Upper lobe of left lung (tissue), 6 donors: ENCODE measurements at places on chromosomes 6 and 20.

DNA sequence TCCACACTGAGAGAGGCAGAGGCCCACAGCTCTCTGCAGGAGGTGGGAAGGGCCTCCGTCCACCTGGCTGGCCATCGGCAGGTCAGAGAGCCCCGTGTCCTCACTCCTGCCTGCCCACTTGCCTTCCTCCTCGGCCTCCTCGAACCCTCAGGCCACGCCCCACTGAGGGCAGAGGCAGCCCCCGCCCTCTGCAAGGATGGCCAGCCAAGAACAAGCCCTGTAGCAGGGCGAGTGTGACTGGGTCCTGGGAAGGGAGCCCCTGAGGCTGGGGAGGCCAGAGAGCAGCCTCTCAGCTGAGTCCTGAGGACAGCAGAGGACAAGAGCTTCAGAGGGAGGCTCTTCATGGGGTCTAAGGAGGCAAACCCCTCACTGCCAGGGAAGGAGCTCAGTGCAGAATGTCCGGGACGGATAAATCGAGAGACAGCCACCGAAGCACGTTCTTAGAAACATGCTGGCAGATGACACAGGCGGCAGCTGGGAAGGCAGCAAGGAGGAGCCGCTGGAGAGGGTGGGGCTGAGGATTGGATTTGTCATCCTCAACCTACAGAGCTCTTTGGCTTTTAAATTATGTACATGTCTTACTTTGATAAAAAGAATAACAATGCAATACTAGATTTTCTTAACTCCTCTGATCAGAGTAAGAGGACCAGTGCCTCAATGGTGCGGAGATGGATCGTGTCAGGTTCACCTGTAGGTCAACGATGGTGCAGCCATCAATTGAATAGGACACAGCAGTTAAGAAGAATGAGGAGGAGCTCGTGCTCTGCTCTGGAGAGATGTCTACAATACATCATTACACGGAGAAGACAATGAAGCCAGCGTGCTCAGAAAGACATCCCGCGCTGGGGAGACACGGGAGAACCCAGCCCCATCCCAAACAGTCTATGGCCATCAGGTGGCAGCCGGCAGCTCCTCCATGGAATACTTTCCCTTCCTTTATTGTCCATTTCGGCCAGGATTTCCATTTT, 53.0 kb downstream of the GNAS-AS1 start:
- no peak for DNase-seq

GRCh38 chr6:108419934-108420609, 125.2 kb downstream of the AFG1L start:
- no peak for DNase-seq

DNA sequence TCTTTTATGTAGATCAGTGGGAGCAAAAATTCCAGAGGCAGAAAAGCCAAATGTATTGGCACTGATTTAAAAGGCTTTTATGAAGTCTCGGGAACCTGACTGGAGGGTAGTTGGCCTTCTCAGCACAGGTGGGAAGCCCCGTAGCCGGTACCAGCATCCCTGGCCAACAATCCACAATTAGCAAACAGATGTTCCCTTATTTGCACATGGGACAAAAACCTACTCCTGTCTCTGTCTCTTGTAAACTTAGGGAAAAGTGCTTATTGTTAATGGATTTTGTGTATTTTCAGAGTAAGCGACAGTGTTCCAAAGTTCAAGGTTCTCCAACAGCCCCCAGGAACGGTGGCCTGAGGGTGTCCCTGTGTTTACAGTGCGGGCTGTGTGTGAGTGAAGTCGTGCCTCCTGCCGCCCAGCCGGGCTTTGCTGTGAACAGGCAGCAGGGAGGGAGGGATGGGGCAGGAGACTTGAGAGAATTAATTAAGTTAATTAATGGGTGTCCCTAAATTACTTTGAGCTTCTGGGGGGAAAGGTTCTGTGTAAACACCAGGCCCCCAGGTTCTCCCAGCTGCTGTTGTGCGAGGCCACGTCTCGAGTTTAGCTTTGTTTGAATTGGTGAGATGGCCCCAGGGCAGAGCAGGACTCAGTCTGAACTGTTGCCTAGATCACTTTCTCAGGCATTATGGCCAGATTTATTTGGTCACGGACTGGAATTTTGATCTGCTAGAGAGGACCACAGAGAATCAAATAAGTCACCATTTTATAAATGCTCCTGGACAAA, 3.9 kb downstream of the SYNJ2 start:
- DNase-seq = no peak

DNA sequence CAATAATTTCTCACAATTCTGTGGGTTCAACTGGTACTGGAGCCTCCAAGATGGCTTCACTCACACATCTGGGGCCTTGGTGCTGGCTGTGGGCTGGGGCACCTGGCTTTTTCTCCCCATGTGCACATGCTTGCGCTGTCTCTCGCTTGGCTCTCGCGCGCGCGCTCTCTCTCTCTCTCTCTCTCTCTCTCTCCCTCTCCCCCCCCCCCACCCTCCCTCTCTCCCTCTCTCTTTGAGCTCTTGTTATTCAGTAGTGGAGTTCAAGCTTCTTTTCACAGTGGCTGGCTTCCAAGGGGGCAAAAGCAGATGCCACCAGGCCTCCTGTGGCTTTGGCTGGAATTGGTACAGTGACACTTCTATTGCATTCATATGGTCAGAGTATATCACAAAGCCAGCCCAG, 10.8 kb upstream of the TBCC start:
- DNase-seq = no peak

GRCh38 chr6:30722280-30723112, 2.3 kb downstream of the TUBB start:
- DNase-seq = no peak

- no peak for DNase-seq
Measured at GRCh38 chr20:49858076-49858585, 45.5 kb downstream of the SLC9A8 start.

DNA sequence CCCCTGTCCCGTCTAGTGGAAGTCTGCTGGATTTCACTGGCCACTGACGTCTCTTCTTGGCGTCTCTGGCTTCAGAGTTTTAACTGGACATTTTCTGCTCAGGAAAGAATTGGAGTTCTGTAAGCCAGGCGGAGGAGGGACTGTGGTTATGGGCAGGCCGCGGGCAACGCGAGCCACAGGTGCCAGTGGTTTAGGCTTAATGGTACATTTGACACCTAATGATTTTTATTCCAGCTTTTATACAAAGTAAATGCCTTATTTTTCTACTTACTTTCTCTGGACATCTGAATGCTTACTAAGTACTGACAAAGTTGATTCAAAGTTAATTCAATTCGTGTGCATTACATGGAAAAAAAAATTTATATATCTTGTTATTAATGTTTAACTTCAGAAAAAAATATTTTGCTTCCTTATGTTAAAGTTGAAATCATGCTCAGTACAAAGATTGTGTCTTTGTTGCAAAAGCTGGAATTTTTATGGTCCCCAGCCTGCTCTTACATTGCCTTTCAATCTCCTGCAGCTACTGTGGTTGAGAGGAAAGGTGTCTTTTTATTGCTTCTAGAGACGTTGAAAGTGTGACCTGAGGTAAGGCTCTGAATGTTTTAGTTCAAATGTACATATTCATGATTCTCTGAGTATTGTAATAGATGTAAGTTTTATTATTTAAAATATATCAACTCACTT, 231.0 kb downstream of the SMOC2 start:
- no peak for DNase-seq

GRCh38 chr6:168097621-168098430, 18.8 kb upstream of the FRMD1 start:
- DNase-seq = no peak

DNA sequence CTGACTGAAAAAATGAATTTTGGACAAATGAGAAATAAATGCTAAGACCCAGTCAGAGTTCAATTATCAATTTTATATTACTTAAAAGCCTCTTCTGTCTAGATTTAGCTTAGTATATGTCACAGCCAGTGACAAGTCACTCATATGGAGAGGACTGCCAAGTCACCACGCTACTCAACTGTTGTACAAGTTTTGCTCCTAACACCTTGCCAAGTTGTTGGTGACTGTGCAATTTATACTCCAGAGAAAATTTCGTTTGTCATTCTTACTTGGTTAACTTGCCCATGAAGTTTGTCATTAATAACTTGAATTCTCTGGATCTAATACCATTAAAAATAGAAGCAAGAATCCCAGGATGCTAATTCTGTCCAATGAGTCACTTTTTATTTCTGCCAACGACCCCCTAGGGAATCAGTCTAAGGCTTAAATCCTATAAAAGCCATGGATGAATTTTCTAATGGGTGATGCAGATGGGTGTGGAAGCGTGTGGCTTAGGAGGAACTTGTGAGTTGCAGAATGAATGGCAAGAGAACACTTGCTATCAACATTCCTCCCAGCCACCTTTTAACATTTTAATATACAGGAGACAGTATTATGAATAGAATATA, 30.4 kb upstream of the FBXO30 start:
- no peak for DNase-seq

- no peak for DNase-seq
Measured at GRCh38 chr6:79783670-79784394, 152.7 kb downstream of the SH3BGRL2 start.

DNA sequence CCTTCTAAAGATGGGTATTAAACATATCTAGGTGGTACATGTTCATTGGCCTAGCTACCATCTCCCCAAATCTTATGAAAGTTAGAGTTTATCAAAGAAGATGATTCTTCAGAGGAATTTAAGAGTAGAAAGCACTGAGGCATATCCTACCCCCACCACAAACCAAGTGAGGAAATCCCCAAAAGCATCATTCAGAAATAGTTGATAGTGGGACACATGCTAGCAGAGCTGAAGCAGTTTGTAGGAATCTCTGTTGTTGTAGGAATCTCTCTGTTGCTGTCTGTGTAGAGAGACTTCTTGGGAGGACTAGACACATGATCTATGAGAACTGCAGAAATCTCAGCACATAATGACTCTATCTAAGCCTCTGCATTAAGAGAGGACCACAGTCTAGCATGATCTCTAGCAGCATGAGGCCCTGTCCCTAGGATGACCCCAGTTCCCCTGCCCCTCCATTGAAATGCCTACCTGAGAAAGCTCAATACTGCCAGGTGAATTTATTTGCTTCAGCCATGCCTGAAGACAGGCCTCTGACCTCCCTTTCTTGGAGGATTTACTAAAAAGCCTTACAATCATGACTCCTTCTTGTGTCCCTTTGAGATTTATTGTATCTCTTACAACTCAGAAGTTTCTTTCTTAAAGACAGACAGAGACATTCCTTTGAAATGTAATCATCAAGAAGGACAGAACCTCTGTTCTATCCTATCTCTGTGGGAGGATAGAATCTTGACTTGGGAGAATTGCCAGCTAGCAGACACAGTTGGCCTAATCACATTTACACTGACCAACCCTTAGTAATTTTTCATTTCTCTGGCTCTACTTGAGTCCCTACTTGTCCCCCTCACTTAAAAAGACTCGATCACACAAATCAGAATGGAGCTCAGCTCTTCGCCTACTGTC, 582.4 kb downstream of the PHF3 start:
- DNase-seq = no peak

DNA sequence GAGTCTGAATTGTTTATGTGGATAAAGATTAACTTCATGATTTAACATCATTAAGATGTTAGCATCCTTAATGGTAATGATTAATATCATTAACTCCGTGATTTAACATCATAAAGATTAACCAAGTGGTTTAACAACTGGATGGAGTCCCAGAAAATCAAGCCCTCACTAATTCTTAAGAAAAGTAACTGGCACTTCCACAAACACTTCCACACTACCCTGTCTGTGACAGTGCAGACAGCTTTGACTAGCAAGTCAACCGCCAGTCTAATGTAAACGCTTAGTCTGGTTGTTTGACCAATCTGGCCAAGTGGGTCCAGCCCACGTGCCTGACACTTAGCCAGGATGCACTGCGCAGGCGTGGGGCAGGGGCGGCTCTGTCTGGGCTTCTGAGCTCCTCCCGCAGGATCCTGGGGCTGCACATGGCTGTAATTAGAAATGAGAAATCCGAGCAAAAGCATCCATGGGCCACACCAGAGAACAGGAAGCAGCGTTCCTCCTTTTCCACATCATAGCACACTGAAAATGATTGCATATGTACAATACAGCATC, 424.2 kb downstream of the FOXA2 start:
- DNase-seq = no peak

- no peak for DNase-seq
Measured at GRCh38 chr20:61803416-61803914, 262.2 kb downstream of the TAF4 start.

GRCh38 chr20:54005524-54005923, 64.9 kb downstream of the BCAS1 start:
- no peak for DNase-seq

- no peak for DNase-seq
Measured at GRCh38 chr6:153525998-153526397, 394.9 kb upstream of the RGS17 start.

- no peak for DNase-seq
Measured at GRCh38 chr6:40542175-40542764, 44.9 kb downstream of the LRFN2 start.

- DNase-seq = no peak
Measured at GRCh38 chr6:10401004-10401536, 13.8 kb downstream of the TFAP2A start.

DNA sequence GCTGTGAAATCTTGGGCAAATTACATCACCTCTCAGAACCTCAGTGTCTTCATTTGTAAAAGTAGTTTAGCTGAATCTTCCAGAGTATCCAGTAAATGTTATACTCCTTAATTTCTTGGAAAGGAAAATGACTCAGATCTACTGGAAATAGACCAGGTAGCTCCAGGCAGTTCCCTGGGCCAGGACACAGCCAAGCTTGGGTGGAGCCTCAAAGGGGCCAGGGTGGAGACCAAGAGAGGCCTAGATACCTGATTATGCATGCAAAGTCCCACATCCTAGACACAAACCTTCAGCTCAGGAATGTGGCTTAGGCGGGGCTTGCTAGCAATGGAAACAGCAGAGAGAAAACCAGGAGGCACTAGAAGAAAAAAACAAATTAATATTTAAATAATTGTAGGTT, 272.8 kb downstream of the MAFB start:
- DNase-seq = no peak

DNA sequence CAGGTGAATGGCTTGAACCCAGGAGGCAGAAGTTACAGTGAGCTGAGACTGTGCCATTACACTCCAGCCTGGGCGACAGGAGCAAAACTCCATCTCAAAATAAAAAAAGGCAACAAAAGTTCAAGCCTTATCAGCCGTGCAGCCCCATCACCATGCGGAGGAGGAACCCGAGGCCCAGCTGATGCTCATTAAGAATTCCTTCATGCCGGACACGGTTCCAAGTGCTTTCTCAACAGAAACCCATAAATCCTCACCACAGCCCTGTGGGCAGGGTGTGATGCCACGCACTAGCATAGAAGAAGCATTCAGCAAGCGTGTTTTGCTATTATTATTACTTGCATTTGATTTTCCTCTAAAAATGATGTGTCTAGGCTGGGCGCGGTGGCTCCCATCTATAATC, 56.3 kb downstream of the PREX1 start:
- DNase-seq = no peak

DNA sequence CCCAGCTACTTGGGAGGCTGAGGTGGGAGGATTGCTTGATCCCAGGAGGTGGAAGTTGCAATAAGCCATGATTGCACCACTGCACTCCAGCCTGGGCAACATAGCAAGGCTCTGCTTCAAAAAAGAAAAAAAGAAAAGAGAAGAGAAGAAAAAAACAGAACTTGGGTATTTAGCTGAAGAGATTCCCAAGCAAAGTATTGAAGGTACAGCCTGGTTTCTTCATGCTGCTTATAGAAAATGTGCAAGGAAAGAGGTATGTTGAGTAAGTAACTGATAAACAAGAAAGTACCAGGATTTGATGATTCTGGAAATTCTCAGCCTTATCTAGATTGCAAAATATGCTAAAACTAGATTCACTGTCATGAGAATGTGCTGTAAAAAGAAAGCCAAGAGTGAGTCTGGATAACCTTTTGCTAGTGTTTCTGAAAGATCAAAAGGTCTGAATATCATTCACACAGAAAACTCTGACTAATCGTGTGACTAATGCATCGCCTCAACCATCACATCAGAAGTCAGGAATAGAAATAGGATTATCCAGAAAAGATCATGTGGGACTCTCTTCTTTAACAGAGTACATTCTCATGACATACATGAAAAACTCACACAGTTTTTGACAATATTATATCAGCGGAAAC, 32.4 kb upstream of the NOP56 start:
- DNase-seq = no peak
